ENCODE measurements at places on chromosomes 3 and 15.

GRCh38 chr3:129278439-129278965 is at the start of gene HMCES:
Gene HMCES, plus strand, starts transcription at chr3:129278870. Its CDS starts 863 bp downstream, at chr3:129279733.
- DNase-seq = peak; percentile 90

DNA sequence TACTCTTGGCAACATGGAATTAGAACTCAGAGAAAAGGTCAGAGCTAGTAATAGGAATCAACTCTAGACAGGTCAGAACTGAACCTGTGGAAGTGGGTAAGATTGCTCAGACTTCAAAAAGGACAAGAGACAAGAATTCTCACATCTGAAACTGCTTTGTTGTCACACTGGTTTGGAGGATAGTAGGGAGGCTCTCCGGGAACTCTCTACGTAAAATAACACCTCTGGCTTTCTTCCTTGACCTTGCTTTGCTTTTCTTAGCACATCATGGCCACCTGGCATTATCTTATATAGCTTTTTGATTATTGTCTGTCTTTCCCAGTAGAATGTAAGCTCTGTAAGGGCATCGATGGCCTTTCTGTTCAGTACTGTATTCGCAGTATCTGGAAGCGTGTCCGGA is 13.2 kb upstream of the NFKBIZ start:
- no peak for DNase-seq

DNA sequence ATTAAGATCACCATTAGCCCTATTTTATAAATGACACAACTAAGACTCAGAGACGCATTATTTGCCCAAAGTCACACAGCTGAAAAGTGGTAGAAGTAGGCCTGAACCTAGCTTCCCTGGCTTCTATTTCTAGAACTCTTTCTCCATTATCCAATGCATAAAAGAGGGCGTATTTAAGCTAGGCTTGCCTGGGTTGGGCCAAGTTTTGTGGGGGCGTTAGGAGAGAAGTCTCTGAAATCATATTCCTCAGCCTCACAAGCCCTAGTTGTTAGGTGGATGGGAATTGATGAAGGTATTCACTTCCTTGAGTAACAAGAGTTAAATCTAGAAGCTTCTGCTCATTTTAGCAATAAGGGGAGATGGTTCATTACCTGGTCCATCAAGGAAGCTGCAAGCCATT is 22.3 kb downstream of the TIMP4 start:
- no peak for DNase-seq

DNA sequence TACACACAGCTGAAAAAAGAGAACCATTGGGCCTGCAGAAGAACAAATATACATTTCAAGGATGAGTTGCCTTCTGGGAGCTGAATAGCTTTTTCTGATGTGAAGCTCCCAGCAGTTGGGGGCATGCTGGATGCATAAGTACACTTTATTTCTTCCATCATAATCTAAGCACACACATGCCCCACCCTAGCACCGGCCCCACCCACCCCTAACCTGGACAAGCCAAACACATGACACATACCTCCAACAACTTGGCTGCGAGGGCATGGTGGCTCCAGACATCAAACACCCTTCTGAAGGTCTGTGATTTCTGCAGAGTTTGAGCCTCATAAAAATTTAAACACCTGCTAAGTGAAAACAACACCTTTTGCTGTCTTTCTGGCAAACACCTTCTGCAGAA is 307.2 kb upstream of the TRIM42 start:
- DNase-seq = no peak

GRCh38 chr3:124489506-124489905 is 240.7 kb upstream of the UMPS start:
- no peak for DNase-seq

GRCh38 chr3:171699601-171700000 is 110.7 kb downstream of the PLD1 start:
- no peak for DNase-seq

- DNase-seq = no peak
These were observed 2.7 kb upstream of the CDC25A start for GRCh38 chr3:48190911-48191310.

- DNase-seq = no peak
These were observed 123.4 kb downstream of the EPHB1 start for GRCh38 chr3:134918441-134918840.

- DNase-seq = no peak
These were observed 177.7 kb upstream of the MCTP2 start for GRCh38 chr15:94053626-94054025.

DNA sequence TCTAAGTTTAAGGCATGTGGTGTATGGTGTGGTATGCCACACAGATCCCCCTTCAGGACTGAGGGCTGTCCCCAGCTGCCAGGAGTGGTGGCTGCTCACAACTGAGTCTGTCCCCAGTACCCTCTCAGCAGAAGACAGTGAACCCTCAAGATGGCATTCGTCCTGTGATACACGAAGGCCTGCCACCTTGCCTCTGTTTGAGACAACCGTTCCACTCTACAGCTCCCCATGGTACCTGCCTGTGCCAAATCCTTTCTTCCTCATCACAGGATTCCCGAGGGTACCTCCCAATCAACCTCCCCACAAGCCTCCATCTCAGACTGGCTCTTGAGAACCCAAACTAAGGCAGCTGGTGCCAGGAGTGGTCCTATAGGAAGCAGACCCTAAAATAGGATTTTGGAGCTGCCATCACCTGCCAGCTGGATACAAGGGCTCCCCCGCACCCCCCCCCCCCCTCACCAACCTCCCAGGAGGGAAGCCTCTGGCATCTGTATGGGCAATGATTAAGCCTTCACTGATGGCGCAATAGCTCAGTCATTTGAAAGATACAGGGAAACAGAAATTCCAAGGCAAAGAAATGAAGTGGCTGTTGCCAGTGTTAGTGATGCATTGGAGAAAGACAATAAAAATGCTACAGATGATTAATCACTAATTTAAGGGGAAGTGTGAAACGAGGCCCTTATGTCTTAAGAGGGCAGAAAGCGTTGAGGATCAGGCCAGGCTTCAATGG is 230.0 kb upstream of the LYSMD4 start:
- DNase-seq = no peak

- DNase-seq = no peak
These were observed 86.0 kb upstream of the ABHD17C start for GRCh38 chr15:80609091-80609490.

- no peak for DNase-seq
These were observed at the start of gene GPR27 for GRCh38 chr3:71753701-71754609. Gene GPR27, plus strand, starts transcription at chr3:71753855. Its CDS starts 195 bp downstream, at chr3:71754050.

GRCh38 chr3:62605413-62606068 is 232.2 kb upstream of the FEZF2 start:
- no peak for DNase-seq

- DNase-seq = no peak
These were observed 72.7 kb downstream of the FBLN2 start for GRCh38 chr3:13621381-13622221.

- no peak for DNase-seq
These were observed 28.8 kb upstream of the HDAC11 start for GRCh38 chr3:13451301-13451673.

- DNase-seq = no peak
These were observed 230.7 kb upstream of the SATB1 start for GRCh38 chr3:18655827-18656226.

DNA sequence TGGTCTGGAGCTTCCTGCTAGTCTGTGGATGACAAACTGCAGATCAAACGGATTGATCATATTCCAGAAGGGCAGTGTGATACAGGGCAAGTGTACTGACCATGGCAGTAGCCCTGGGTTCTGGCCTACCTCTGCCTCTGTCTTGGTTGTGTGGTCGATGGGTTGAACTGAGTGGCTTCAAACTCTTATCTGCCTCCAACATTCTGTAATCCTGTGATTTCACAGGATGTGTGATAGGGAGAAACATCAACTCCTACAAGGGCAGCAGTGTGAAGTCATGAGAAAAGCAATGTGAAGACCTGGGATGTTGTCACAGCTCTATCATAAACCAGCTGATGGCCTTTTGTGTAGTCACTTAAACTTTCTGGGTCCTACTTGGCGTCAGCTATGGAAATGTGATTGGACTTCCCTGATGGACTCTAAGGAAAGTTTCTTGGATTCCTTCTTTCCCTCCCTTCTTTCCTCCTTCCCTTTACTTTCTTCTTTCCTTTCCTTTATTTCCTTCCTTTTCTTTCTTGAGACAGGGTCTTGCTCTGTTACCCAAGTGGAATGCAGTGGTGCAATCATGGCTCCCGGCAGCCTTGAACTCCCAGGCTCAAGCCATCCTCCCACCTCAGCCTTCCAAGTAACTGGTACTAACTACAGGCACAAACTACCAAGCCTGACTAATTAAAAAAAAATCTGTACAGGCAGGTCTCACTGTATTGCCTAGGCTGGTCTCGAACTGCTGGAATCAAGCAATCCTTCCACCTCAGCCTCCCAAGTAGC is 114.8 kb downstream of the BBX start:
- no peak for DNase-seq

DNA sequence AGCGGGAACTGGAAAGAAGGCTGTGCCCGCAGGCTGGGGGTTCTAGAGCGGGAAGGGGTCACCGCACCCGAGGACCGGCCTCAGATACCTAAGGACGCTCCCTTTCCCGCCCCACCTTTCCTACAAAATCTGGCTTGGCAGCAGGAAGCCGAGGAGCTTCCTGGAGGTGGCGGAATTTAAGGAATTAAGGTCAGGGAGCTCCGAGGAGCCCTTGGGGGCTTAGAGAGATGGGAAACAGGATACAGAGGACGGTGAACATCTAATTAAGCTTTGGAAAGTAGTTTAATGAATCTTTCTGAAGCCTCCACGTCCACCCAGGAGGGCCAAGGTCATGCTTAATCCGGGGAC is 507 bp upstream of the AP3B2 start:
- DNase-seq = no peak

- DNase-seq = no peak
These were observed 172.7 kb upstream of the LMCD1 start for GRCh38 chr3:8328967-8329366.

- no peak for DNase-seq
These were observed 901 bp upstream of the MANF start for GRCh38 chr3:51384055-51384725.

- DNase-seq = no peak
These were observed 29.7 kb upstream of the TOPBP1 start for GRCh38 chr3:133691273-133692107.

- no peak for DNase-seq
These were observed 11.9 kb downstream of the GTPBP8 start for GRCh38 chr3:113002679-113003078.

DNA sequence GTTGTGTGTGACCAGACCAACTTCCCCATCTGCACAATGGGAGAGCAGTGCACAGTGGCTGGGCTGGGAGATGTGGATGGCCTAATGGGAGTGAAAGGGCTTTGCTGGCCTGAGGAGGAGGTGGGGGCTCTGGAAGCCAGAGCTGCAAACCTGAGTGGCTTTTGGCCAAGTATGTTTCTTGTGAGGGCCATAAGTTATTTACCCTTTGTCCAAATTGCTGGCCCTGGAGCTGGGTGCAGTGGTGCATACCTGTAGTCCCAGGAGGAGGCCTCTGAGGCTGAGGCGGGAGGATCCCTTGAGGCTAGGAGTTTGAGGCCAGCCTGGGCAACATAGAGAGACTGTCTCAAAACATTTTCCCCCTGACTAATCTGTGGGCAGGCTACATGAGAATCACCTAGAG is 129.1 kb downstream of the WNT7A start:
- no peak for DNase-seq

DNA sequence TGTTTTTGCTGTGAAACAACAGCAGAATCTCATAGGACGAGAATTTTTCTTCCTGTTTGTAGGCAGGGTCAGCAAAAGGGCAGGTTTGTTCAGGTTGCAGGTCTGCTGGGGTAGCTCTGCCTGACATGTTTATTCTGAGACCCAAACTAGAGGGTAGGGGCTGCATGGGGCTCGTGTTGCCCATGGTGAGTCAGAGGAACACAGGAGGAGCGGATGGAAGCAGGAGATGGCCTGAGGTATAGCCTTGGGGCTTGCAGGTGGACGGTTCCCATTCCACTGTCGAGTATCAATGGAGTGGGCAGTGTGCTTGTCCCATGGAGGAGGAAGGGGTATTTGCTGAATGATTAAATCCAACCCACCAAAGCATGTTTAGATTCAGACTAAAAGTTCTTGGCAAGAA is 138.9 kb downstream of the APBA2 start:
- no peak for DNase-seq

GRCh38 chr3:157871838-157872460 is 234.3 kb downstream of the SHOX2 start:
- DNase-seq = no peak

DNA sequence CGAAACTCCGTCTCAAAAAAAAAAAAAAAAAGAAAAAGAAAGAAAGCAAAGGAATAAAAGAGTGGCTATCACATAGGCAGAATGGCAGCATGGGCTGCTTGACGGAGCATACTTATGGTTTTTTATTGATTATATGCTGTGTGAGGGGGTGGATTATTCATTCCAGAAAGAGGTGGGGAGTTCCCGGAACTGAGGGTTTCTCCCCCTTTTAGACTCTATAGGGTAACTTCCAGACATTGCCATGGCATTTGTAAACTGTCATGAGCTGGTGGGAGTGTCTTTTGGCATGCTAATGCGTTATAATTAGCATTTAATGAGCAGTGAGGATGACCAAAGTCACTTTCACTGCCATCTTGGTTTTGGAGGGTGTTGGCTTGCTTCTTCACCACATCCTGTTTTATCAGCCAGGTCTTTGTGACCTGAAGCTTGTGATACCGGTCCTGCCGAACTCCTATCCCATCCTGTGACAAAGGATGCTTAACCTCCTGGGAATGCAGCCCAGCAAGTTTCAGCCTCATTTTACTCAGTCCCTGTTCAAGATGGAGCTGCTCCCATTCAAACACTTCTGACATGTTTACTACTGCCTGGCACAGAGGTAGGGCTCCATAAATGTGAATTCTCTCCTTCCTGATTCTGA is 15.8 kb upstream of the ABHD17C start:
- DNase-seq = no peak

DNA sequence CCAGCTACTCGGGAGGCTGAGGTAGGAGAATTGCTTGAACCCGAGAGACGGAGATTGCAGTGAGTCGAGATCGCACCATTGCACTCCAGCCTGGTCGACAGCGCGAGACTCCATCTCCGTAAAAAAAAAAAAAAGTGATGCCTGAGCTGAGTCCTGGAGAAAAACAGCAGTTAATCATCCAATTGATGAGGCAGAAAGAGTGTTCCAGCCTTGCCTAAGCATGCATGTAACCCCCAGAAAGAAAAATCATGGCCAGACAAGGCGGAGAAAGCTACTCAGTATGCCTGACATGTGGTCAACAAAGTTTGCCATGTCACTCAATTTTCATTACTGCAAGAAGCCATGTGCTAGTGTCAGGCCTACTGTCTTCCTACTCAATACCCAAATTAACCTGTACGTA is 593.1 kb upstream of the MDFIC2 start:
- DNase-seq = no peak

- peak; percentile 65 for DNase-seq
These were observed 54.3 kb downstream of the DGKG start for GRCh38 chr3:186307594-186308221.
